ENCODE measurements at places on chromosomes 4 and X.

GRCh38 chr4:1538096-1538410, 131.8 kb upstream of the NKX1-1 start:
- DNase-seq, result no peak

- no peak for DNase-seq
Measured at GRCh38 chr4:6301051-6301731, 31.5 kb downstream of the WFS1 start.

GRCh38 chrX:111483135-111483534, 28.3 kb upstream of the SERTM2 start:
- DNase-seq, result no peak

DNA sequence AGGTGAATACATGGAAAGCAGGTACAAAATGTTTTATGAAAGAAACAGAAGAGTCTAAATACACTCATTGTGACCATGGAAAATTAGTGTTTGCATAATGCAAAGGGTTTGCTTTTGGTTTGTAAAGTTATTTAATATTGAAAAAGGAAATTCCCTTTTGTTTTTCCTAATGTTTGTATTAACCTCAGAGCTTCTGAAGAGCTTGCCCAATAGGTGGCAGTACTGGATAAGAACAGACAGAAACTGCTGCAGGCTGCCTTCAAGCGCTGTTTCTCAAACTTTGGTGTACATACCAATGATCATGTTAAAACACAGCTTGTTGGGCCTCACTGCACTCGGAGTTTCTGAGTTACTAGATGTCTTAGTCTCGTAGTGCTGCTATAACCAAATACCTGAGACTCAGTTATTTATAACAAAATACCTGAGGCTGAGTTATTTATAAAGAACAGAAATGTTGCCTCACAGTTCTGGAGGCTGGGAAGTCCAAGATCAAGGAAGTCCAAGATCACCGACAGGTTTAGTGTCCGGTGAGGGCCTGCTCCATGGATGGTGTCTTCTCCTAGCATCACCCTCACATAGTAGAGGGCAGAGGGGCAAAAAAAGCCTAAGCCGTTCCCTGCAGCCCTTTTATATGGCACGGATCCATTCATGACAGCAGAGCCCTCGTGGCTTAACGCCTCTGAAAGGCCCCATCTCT, 54.2 kb downstream of the SUPT20HL2 start:
- no peak for DNase-seq

GRCh38 chrX:106862972-106863688, 40.0 kb downstream of the RIPPLY1 start:
- peak; percentile 1 for DNase-seq

DNA sequence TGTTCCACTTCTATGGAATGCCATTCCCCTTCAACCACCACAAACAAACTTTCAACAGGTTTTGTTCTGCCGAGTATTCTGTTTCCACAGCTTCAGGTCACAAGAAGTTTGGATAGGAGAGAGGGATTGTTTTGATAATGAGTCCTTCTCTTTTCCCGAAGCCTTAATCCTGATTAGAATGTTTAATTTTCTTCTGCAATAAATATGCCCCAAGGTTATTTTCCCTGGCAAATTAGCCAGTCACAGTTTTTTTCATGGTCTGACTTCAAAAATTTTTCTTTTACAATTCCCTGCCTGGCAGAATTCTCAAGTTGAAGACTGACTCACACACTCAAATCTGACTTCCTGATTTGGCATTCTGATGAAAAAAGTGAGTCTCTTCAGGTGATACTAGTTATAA, 33.1 kb upstream of the EDNRA start:
- no peak for DNase-seq

DNA sequence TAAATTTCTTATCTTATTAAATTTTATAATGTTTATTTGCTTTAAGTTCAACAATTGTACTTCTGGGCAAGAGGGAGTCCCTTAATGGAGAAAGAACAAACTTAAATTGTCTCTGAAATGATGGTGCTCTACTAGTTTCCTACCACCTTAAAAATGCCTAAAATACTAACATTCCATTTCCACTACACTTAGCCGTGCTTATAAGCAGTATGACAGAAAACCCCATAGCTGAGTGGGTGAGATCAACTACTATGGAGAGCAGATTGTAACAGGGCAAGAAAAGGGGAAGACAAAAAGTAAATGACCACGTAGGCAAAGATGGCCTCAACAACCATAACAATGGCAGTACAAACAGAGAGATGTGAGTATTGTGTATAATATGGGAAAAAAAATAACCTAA, 35.0 kb downstream of the RFC1 start:
- DNase-seq, result no peak

DNA sequence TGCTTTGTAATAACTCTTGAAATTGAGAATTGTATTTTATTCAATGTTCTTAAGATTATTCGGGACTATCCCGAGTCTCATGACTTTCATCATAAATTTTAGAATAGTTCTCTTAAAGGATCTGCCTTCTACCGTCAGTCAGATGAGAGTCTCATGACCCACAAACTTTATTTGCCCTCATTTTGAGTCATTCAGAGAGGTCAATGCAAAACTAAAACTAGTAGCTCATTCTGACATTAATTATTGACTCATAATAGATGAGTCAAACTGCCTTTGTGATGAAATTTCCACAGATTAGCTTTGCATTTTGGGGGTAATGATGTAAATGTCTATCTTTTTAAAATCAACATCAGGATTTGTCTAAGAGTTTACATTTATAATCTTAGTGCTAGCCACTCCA, 1527.3 kb downstream of the TECRL start:
- no peak for DNase-seq

DNA sequence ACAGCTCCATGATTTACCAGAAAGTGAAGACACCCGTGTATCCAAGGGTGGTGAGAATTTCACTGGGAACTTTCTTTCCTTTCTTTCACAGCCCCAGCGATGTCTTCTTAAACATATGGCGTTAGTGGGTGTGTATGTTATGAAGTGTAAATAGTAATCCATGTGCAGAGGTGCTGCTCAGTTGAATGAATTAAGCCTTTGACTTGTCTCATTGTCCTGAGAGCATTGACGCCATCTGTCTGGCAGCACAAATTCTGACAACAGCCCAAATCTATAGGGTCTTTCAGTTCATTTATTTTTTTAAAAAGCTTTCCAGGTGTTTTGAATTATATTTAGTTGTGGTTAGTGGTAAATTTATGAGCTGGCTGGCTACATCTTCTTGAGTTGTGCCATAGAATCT, 69.4 kb downstream of the CLCN5 start:
- no peak for DNase-seq

- DNase-seq, result no peak
Measured at GRCh38 chr4:184409911-184410692, 64.2 kb downstream of the IRF2 start.

DNA sequence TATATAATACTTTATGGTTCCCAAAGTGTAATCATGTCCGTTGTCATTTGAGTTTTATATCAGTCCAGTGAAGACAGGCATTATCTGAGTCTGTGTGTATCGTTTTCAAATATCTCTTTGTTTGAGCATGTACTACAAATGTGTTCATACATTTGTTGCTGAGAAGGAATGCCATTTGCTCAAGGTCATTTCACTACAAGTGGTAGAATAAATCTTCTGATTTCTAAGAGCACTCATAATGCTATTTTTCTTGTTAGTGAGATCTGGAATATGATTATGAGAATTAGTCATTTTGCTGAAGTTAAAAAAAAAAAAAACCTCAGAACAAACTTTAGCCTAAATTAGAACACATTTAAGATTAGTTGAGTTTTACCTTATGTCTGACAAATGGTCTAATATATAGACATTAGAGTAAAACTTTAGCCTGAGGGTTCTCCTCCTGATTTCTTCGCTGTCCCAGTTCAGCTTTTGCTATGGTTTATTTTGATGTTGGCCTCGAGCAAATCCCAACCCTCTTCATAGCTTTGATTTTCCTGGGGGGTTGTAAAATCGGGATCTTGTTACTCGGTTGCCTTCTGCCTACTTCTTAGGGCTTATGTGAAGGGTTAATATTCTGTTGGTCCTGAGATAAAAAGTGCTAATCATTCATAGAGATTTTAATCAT, 87.1 kb downstream of the TMEM131L start:
- no peak for DNase-seq

DNA sequence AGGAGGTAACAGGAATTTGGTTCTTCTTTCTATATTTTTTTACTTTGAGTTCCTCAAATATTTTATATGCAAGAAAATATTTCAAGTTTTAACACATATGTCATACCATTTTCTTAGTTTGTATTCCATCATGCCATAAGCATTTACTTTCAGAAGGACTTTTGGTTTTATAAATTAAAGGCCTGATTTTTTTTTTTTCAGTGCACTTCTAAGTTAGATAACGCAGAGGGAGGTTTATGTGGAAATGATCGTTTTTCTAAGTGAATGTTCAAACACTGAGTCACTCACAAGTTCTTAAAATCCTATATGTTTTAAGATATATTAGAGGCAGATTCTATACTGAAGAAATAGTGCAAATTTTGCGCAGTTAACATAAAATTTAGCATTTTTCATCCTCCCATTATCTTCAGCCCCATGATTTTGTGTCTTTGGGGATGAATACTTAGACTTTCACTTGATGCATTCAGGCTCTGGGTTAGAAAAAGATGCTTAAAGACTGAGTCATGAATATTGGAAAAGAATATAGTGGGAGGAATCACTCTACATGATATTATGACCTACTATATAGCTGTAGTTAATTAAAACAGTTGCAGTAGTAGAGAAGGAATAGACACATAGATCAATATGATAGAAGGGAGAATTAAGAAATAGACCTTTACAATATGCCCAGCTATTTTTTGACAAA, 54.9 kb downstream of the COL4A5 start:
- no peak for DNase-seq

DNA sequence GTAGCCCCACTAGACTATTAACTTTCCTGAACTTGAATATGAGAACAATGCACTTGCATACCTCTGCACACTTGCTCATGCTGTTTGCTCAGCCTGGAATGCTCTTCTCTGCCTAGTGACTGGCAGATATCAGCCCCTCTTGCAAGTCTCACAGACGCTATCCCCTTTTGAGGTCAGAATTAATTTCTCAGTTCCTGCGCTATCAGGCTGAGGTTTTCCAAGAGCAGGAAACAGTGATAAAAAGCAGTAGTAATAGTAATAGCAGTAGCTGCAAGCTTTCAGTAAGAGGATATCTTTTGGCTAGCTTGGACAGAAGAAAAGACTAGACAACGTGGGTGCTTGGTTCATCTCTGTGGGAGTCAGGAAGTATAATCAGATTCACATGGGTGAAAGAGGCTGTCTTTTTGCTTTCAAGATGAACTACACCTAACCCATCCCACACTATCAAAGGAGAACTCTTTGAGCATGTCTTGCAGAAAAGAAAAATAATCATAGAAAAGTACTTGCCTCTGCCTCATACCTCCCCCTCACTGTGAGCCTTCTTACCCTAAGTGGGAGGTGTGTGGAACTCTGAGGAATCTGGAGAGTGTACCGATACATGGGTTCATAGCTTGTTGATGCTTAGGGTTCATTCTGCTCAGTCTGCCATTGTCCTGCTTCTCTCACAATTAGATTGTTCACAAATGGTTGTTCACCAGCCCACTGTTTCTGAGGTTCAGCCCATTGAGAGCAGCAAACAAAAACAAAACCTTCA, 11.3 kb upstream of the DRP2 start:
- DNase-seq, result no peak

DNA sequence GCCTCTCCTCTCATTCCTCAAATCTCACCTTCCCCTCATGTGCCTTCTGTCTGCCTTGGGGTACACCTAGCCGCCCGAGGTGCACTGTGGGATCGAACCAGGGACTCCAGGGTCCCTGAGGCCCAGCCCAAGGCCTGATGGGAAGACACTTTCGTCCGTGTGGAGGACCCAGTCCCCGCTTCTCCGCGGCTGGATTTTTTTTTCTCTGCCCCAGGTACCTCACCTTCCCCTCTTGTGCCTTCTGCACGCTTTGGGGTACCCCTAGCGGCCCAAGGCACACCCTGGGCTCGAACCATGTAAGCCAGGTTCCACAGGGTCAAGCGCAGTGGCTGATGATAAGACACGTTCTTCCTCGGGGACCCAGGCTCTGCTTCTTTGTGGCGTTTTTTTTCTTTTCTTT, 530.7 kb downstream of the CWH43 start:
- no peak for DNase-seq

DNA sequence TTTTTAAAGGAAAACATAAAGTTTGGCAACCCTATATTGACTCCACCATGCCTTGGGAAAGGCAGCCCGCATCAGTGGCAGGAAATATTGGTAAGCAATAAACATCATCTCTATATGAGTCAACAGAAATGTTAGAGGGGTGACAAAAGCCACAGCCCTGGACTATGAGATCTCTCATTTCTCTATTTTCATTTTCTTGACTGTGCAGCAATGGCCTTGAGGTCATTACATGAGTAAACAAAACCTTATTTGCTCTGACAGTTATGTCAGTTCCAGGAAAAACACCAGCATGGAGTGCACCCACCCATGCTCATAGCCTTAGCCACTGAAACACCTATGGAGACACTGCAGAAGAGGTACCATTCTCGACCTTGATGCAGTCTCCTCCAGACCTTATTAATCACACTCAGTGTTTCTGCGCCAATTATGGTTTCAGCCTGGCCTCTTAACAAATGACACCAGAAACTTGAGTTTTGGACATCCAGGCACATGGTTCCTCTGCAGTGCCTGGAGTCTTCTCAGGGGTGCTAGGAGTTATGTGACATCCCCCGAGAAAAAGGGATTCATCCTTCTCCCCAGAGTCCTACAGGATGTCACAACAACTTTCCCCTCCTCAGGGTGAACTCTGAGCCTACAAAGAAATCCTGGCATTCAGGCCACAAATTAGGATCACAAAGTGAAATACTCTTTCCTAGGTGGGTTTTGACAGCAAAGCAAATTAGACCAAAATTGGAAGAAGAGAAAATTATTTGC, 16.0 kb upstream of the HPGD start:
- no peak for DNase-seq

GRCh38 chr4:139030614-139031235, 15.1 kb downstream of the NOCT start:
- peak; percentile 79 for DNase-seq

DNA sequence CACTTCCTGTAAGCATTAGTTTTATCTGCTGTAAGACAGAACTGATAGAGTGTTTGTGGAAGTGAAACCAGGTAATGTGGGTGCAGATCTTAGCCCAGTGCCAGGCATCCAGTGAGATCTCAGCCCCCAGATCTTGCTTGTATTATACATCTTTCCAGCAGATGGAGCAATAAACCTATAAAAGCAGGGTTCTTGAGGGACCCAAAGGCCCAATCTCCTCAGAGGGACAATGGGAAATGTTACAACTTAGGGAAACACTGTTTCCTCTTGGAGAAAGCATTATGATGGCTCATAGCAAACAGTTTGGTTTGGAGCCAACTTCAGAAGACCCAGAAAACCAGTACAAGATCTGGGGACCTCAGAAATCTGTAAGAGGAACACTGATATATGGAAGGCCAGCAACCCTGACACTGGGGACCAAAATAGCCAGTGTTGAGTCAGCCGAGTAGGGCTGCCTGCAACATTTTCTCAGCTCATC, 206.3 kb downstream of the SLC7A11 start:
- peak; percentile 41 for DNase-seq

- no peak for DNase-seq
Measured at GRCh38 chrX:103437147-103437873, 61.0 kb downstream of the BEX3 start.

DNA sequence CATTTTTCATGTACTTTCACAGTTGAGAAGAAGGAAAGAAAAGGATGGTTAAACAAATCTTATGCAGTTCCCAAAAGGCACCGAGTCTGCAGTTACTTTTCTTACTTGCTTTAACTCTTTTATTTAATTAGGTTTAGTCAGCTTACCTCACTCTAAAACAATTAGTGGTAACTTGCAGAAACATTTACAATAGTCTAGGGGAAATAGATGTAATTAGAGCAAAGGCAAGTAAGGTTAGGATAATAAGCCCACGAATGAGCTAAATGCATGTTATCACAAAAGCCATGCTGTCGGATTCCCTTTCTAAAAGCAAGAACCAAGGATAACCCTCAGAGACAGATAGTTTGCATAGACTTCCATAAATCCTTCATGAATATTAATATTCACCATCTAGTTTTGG, 82.0 kb upstream of the VCX2 start:
- no peak for DNase-seq
